ENCODE measurements at places on chromosomes 5 and 9. TPM values are rescaled to one million over a fixed set of nuclear protein-coding genes. Genes with fewer than 3 reads are reported as not detected.

DNA sequence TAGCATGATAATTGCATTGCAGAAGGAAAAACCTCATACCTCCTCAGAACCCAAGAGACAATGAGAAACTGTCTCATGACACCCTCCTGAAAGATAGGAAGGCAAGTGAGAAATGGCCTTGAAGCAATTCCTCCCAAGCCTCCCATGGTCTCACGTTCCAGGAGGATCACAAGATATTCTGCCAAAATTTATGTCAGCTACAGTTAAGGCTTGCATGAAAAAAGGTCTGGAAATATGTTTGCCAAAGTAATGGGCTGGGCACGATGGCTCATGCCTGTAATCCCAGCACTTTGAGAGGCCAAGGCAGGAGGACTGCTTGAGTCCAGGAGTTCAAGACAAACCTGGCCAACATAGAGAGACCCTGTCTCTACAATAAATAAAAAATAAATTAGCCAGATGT, 12.6 kb upstream of the HOMER1 start:
- DNase-seq, result no peak

DNA sequence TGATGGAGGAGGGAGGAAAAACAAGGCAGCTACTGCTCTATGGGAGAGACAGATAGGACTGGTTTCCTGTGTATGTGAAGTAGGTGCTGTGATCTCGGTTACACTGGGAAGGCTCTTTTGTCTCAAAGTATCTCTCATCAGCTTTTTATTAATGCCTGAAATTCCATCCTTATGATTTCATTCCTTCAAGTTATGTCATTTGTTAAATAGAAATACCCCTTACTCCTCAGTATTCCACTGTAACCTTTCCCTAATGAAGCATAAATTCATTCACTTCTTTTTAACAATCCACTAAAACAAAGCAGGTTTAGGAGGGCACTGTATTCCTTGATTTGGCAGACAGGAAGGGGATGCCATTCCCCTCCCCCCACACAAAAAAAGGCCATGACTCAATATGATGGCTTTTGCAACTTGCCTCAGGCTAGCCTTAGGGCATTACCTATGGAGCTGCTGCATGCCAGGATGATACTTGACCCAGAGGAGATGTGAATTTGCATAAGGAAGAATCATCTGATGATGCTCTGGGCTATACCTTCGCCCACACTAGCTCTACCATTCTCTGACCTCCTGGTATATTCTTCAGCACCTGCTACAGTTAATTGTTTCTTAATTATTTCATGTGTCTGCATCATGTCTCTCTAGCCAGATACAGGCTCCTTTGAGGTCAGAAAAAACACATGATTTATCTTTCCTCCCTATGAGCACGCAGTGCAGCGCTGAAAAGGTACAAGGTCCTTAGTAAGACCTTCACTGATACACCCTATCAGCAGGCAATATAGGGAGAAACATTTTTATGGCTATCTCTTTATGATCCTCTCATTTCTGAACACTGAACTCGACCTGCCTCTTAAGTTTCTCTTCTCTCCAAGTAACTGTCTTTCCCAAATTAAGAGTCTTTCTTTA, 26.3 kb downstream of the NR3C1 start:
- DNase-seq, result no peak

DNA sequence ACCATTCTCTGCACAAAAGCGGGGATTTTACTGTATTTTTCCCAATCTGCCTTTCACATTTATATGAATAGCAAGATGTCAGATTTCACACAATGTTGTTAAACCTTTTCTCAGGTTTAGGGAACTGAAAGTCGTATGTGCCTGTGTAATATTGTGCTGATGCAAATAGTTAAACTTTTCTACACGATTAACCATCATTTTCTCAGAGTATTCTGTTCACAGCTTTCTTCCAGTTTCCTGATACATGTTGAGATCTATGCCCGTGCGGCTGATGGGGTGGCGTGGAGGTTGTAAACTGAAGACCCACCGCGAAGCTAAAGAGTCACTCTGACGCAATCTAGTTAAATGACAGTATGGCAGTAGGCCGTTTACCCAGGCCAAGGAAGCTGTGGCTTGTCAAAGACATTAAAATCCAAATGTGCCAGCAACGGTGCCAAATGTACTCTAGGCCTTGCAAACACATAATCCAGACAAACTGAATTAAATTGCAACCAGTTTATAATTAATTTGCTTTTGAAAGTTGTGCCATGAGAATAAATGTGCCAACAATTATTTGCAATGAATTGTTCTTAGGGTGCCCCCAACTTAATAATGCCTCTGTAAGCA, 145.7 kb downstream of the EBF1 start:
- DNase-seq, result no peak

DNA sequence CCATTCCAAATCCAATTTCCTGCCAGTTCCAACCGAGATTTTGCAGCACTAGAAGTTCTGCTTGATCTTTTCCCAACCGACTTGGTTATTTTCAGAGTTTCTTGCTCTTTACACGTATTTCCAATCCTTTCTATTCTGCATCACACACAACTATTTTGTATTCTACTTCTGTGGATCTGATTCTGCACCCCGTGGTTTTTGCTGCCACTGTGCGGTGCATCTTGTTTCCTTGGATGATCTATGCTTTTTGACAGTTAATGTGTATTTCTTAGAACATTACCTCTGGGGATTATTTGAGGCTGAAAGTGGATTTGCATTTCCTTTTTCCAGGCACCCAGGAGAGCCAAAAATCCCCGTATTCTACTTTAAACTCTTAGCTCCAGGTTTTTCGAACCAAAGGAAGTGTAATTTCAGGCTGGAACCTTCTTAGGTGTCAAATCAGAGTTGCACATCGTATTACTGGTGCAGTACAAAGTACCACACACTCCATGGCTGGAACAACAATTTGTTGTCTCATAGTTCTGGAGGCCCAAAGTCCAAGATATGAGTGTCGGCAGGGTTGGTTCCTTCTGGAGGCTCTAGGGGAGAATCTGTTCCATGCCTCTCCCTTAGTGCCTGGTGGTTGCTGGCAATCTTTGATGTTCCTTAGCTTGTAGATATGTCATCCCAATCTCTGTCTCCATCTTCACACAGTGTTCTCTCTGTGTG, 14.7 kb upstream of the SARDH start:
- no peak for DNase-seq

DNA sequence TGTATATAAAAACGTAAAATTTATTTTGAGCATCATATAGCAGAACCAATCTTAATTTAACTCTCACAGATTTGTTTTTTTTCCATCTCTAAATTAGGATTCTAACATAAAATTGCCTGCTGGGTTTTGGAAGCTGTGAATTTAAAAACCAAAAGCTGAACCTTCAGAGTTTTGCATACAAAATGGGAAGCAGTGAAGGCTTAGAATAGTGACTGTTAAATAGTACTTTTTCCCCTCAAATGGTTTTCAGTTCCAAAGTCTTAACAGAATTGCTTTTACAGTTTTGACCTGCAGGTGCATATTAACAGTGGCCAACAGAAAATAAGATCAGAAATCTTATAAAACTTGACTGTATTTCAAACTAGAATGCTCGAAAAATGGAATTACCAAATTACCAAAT, 55.1 kb upstream of the LVRN start:
- no peak for DNase-seq

- no peak for DNase-seq
Observed at GRCh38 chr5:172688349-172689217, 47.5 kb downstream of the NEURL1B start.

DNA sequence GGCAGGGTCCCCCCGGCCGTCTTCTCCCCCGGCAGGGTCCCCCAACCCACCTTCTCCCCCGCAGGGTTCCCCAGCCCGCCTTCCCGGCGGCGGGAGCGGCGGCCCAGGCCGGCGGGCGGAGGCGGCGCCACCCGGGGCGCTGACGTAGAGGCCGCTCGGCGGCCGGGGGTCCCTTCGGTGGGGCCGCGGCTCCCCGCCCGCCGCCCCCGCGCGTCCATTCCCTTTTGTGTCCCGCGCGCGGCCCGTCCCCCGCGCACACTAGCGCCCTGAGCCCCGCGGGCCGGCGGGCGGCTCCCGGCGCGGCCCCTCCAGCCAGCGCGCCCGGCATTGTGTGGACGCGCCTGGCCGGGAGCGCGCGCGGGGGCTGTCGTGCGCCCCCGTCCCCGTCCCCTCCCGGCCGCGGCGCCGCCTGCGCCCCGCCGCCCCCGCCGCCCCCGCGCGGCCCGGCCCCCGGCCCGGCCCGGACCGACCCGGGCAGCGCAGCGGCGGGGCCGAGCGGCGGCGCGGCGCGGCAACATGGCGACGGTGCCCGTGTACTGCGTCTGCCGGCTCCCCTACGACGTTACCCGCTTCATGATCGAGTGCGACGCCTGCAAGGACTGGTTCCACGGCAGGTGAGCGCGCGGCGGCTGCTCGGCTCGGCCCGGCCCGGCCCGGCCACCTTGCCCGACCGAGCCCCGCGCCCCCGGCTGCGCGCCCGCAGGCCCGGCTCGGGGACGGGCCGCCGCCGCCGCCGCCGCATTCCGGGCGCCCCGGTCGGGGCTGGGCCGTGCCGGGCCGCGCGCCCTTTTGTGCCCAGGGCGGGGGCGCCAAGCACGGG, at the start of gene PHF2:
Gene PHF2, plus strand, starts transcription at position 327 of the 820 bp plus-strand sequence. Its CDS starts 190 bp downstream, at position 517.
- no peak for DNase-seq

- peak; percentile 83 for DNase-seq
Observed at GRCh38 chr9:121550569-121551512, 51.2 kb upstream of the GGTA1 start.

- no peak for DNase-seq
Observed at GRCh38 chr9:128454991-128455390, 815 bp upstream of the ODF2 start.

SOHLH1 gene
- not detected for polyA plus RNA-seq

SOWAHA gene
- polyA plus RNA-seq, result 4.0 TPM

TSSK1B gene
- 0.12 TPM for polyA plus RNA-seq

WNT8A gene
- polyA plus RNA-seq, result 0.15 TPM

HSD17B4 gene
- 223 TPM for polyA plus RNA-seq

RIC1 gene
- 37.7 TPM for polyA plus RNA-seq
